Endothelial cell (in vitro differentiated cells): ENCODE measurements at places on chromosomes 4 and X. TPM values are rescaled to one million over a fixed set of nuclear protein-coding genes. Genes with fewer than 3 reads are reported as not detected.

Gene RGN
- total RNA-seq = 0.54 TPM

Gene TAF7L
- total RNA-seq = 0.31 TPM

- peak overlapping the region; percentile 34 for H3K27ac ChIP-seq
- no peaks in the 10 kb centered on the region for H3K27me3 ChIP-seq
- H3K36me3 ChIP-seq = no peaks in the 10 kb centered on the region
- peak; percentile 47 for DNase-seq
- H3K4me3 ChIP-seq = no peak overlapping the region
These were observed 24.3 kb upstream of the PGM2 start for GRCh38 chr4:37802068-37802666.

Gene CRLF2
- not detected for total RNA-seq

DNA sequence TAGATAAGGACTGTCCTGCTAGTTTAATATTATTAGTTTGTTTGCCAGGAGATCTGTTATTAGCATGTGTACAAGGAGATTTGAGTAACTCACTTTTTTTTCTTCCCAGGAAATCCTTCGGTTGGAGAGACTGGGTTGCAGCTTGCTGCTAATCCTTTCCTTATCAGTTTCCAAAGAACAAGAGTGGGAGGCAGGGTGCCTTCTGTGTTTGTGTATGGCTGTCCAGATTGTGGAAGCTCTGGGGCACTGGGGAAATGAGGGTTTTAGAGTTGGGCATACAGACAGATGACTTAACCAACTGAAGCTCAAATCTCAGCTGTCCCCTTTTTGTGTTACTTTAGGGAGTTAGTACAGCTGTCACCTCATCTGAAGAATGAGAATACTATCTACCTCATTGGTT, 12.6 kb upstream of the SUPT20HL1 start:
- no peak overlapping the region for H3K4me3 ChIP-seq
- no peaks in the 10 kb centered on the region for H3K27me3 ChIP-seq
- no peak for DNase-seq

Gene CTSO
- 3.5 TPM for total RNA-seq

Gene NWD2
- total RNA-seq = not detected

DNA sequence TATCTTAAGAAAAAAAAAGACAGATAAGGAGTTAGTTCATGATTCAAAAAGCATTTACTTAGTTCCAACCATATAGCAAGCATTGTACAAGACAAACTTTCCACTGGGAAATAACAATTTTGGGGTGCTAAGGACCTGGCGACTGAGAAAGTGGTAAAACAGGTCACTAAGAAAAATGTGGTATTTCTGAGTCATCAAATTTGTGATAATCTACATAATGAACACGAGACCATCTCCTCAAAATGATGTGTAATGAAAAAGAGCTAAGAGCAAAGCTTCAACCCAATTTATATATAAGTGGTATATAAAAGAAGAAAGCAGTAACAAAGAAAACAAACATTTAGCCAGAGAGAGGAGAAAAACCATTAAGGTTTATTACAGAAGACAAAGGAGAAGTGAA, 72.3 kb downstream of the FBXW7 start:
- DNase-seq = no peak
- peaks cover 48% of the 10 kb centered on the region for H3K4me1 ChIP-seq
- peak overlapping the region; percentile 80 for H3K27ac ChIP-seq
- H3K4me3 ChIP-seq = no peak overlapping the region
- H3K27me3 ChIP-seq = peaks cover under 1% of the 10 kb centered on the region
- no peaks in the 10 kb centered on the region for H3K36me3 ChIP-seq

Gene WWC2
- 32.0 TPM for total RNA-seq

Gene MAGEA2B
- total RNA-seq = 0.97 TPM
